ENCODE measurements at places on chromosomes 11 and 22. TPM values are rescaled to one million over a fixed set of nuclear protein-coding genes. Genes with fewer than 3 reads are reported as not detected.

Gene CSF2RB
- not detected for polyA plus RNA-seq

Gene OR51B2
- not detected for polyA plus RNA-seq

Gene RIMBP3B
- 0.34 TPM for polyA plus RNA-seq

Gene LIF
- 1.7 TPM for polyA plus RNA-seq

Gene BET1L
- polyA plus RNA-seq, result 44.9 TPM

Gene DRD4
- polyA plus RNA-seq, result 0.75 TPM

Gene OSM
- not detected for polyA plus RNA-seq

Gene FGF19
- polyA plus RNA-seq, result not detected

Gene MUC2
- polyA plus RNA-seq, result not detected

Gene NXPE1
- not detected for polyA plus RNA-seq

Gene MS4A7
- not detected for polyA plus RNA-seq

Gene SCGB1A1
- not detected for polyA plus RNA-seq

Gene IGF2
- polyA plus RNA-seq, result 155 TPM

Gene GAB4
- polyA plus RNA-seq, result not detected

Gene MS4A2
- polyA plus RNA-seq, result not detected

Gene TRIM48
- polyA plus RNA-seq, result not detected

Gene CD6
- polyA plus RNA-seq, result not detected

Gene HTATIP2
- 14.1 TPM for polyA plus RNA-seq

Gene GVQW3
- 6.0 TPM for polyA plus RNA-seq

Gene FOLR3
- polyA plus RNA-seq, result not detected

Gene DTX4
- polyA plus RNA-seq, result 1.8 TPM

Gene CHADL
- 0.49 TPM for polyA plus RNA-seq

Gene PRRG4
- polyA plus RNA-seq, result not detected

Gene ROM1
- polyA plus RNA-seq, result 6.9 TPM

Gene OR10A2
- polyA plus RNA-seq, result not detected

Gene SYCE3
- not detected for polyA plus RNA-seq

Gene OR10G4
- polyA plus RNA-seq, result not detected

Gene DLG2
- 3.5 TPM for polyA plus RNA-seq

Gene CCDC73
- polyA plus RNA-seq, result 0.76 TPM

Gene GALNT18
- polyA plus RNA-seq, result 2.1 TPM

Gene TRIM51
- not detected for polyA plus RNA-seq

Gene SPA17
- 14.3 TPM for polyA plus RNA-seq

Gene CNGA4
- not detected for polyA plus RNA-seq

Gene CPT1A
- polyA plus RNA-seq, result 1.7 TPM

Gene VEGFB
- polyA plus RNA-seq, result 178 TPM

Gene APOBEC3H
- 0.77 TPM for polyA plus RNA-seq

Gene TRIM64C
- polyA plus RNA-seq, result not detected

Gene JRKL
- 7.1 TPM for polyA plus RNA-seq

Gene PLAAT3
- polyA plus RNA-seq, result 10.8 TPM

Gene MMP10
- not detected for polyA plus RNA-seq

Gene IL10RA
- not detected for polyA plus RNA-seq

Gene MN1
- polyA plus RNA-seq, result 7.8 TPM

Gene OR52K1
- polyA plus RNA-seq, result not detected

Gene MMP27
- polyA plus RNA-seq, result not detected

Gene PGR
- polyA plus RNA-seq, result not detected

Gene MUC5B
- not detected for polyA plus RNA-seq

Gene MOB2
- 52.0 TPM for polyA plus RNA-seq

Gene BCO2
- polyA plus RNA-seq, result 81.1 TPM

Gene PANX3
- not detected for polyA plus RNA-seq

Gene OR52N2
- not detected for polyA plus RNA-seq

Gene CD3E
- polyA plus RNA-seq, result not detected

Gene MS4A6A
- not detected for polyA plus RNA-seq

Gene OR8D4
- polyA plus RNA-seq, result not detected

Gene CTSC
- polyA plus RNA-seq, result 119 TPM

Gene CD248
- polyA plus RNA-seq, result 20.2 TPM

Gene RHOD
- polyA plus RNA-seq, result 32.8 TPM

Gene CCDC116
- 0.94 TPM for polyA plus RNA-seq

Data from cardiac muscle cell (in vitro differentiated cells and primary cell).